Kidney (tissue), 22 donors: ENCODE measurements at places on chromosomes 4 and X. TPM values are rescaled to one million over a fixed set of nuclear protein-coding genes. Genes with fewer than 3 reads are reported as not detected.
A peak's percentile ranks its signal among the peaks of the same experiment; 100 is the strongest.

DNA sequence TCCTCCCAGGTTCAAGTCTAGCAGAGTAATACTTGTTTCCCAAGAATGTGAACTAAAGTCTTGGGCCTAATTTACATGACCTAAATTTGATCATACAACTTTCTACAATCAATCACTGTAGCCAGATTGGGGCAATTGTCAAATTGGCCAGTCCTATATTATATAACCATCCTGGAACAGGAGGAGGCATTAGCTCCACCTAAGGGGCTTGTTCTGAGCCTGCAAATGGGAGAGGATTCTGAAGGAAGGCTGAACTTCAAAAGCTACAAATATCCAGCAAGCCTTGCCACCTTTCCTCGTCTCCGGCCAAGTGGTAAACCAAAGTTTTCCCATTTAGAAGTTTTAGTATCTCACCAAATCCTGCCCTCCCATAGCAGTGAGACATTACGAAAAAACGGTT, 1289.6 kb upstream of the TENM3 start:
- DNase-seq = no peak

DNA sequence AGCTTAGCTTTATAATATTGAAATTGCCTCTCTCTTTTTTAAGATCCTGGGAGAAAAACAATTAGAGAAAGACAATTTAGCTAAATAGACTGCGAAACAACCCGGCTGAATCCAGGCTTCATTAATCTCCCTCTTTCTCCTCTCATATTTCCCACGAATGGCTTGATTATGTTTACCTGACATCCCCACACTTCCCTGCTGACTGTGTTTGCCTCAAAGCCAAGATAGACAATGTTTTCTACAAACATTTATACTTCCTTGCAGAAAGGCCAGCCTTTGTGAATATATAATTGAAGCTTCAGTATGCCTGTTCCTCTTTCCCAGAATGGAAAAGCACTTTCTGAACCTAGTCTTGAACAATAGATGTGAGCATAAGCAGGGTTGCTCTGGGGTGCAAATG, 566.8 kb downstream of the PDHA2 start:
- DNase-seq = no peak

The PDLIM5 gene
- 24.3 TPM for polyA plus RNA-seq

DNA sequence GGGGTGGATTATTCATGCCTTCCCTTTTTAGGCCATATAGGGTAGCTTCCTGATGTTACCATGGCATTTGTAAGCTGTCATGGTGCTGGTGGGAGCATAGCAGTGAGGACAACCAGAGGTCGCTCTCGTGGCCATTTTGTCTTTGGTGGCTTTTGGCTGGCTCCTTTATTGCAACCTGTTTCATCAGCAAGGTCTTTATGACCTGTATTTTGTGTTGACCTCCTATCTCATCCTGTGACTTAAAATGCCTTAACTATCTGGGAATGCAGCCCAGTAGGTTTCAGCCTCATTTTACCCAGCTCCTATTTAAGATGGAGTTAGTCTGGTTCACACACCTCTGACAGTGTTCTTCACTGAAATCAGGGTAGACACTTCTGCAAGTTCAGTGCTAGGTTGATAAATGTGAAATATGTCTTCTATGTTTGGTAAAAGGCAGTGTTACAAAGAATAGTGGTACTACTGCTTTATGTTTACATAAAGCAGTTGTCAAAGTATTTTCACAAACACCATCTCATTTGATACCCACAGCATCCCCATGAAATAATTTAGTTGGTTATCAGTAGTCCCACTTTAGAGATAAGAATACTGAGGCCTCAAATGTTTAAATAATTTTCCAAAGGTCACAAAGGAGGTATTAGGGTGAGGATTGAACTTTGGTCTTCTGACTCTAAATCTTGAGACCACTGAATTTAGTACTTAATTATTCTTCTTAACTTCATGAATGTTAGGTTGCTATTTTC, 77.1 kb upstream of the C4orf54 start:
- no peak for DNase-seq

The FABP2 gene
- not detected for polyA plus RNA-seq

GRCh38 chr4:112144546-112145325, 518 bp upstream of the FAM241A start:
- DNase-seq = peak; percentile 52

DNA sequence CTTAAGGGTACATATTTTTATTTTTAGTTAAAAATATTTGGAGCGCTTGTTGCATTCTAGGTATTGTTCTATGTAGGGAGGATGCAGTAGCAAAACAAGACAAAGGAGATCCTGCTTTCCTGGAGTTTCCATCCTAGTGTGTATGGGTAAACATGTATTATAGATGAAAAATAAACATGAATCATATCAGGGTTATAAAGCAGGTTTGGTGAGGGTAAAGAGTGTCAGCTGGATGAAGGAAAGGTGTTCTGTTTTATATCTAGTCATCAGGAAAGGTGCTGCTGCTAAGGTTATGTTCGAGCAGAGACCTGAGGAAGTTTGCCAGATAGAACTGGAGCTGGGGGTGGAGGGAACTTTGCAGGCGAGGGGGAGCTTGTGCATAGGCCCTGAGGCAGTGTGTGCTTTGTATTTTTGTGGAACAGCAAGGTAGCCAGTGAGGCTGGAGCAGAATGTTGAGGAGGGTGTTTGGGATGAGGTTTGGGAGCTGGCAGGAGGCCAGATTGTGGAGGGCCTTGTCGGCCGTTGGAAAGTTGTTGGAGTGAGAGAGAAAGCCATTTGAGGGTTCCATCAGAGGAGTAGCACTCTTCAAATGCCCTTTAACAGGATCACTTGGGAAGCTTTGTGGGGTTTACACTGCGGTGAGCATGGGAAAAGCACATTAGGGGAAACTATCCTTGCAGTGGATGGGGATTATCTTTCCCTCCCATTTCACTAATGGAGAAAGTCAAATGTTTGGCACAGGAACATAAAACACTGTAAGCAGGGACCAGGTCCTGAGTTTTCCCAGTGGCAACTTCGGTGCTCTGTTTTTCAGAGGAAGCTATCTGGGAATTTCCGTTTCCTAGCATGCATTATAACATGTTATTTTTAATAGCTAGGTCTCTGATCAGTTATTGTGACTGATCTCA, 35.9 kb downstream of the AFF1 start:
- DNase-seq = no peak

DNA sequence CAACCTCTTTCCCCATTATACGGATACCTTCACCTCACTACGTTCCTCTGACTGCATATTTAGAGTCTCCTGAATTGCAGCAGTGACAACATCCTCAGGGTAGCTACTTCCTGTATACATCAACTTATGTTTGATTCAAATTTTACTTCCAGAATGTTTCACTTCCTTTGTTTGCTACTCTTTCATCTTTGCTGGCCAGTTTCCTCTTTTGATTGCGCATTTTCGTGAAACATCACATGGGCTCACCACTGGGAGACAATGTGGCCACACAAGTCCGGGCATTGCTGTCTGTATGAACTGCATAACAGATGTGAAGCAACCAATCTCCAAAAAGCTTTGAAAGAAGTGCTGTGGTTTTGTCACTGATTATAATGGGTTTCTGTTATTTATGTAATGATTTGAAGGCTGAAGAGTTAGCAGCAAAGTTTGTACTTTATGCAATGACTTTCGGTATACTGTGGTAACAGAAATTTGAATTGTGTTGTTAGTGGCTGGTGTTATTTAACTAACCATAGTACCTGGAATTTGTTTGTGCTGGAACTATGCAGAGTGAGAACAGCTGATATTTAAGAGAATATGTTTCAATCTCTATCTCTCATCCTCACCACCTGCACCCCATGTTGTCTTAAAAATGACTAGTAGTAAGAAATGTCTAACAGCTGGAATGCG, 7.4 kb downstream of the SNCA start:
- DNase-seq = no peak

GRCh38 chr4:184382189-184382846, 92.0 kb downstream of the IRF2 start:
- DNase-seq = no peak

GRCh38 chrX:45758319-45758718, 557.6 kb upstream of the DIPK2B start:
- DNase-seq = no peak

DNA sequence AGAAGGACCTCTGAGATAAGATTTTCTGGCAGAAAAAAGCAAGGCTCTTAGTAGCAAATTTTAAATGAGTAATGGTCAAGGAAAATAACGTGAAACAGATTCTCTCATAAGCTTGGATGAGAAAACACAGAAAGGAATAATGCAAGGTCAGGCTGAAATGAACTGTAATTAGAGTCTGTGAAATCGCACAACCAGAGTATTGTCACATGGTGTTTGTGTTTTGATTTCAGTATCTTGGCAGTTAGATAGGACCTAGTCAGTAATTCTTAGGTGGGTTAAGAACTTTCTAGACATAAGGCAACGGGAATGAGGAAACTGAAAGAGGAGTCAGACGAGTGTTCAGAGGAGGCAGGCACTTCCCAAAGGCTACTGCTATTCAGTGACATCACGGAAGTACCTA, 34.6 kb downstream of the LIMCH1 start:
- no peak for DNase-seq

The TCEAL7 gene
- 7.7 TPM for polyA plus RNA-seq
